ENCODE measurements at places on chromosomes 11 and 22. TPM values are rescaled to one million over a fixed set of nuclear protein-coding genes. Genes with fewer than 3 reads are reported as not detected.
A peak's percentile ranks its signal among the peaks of the same experiment; 100 is the strongest.

DNA sequence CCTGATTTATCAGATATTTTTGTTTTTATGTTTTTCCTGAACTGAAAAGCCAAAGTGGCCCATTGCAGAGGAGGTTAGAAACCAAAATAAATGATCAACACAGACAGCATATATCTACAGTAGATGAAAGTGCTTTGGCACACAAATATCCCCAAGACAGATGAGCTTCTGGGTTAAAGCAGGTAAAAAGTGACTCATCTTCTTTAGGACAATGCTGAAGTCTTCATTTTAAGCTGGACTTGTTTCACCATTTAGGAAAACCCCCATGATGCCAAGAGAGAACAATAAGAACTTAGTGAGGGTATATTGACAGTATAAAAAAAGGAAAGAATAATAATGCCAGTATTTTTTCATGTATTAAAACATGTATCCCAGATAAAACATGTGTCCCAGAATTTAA is 100.8 kb upstream of the OR9G4 start:
- no peak for DNase-seq

DNA sequence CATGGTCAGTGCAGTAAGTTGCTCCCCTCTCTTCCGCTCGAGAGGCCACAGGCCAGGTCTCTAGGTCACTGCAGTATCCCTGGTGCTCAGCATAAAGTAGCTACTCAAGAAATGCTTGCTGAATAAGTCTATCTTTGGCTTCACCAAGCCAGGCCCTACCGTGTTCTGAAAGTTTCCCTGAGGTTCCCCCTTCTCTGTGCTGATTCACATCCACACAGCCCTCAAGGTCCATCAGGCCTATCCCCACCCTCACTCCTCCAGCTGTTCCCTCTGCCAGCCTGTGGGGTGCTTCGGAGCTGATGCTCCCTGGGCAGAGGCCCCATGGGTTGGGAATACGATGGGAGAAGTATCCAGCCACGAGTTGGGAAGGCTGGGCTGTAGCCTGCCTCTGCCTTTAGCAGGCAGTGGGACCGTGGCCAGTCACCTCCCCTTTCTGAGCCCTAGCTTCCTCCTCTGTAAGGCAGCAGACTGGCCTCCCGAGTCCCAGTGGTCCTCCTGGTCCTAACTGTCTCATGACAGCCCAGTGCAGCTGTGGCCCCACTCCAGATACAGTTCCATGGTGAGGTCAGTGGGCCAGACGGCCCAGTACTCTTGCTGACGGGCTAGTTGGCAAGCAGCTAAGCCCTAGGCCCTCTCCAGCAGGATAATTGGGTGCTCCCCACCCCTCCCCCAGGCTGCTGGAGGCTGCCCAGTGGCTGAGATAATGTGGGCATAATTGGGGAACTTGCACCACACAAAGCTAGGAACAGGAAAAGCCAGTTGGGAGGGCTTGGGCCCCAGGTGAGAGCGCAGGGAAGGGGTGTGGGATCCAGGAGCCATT is 48.2 kb downstream of the NECTIN1 start:
- DNase-seq, result no peak

Gene KDM4D
- 0.97 TPM for total RNA-seq

Gene P2RY2
- not detected for total RNA-seq

- no peak for DNase-seq
Observed at GRCh38 chr11:96318850-96319249, 24.1 kb downstream of the MAML2 start.

DNA sequence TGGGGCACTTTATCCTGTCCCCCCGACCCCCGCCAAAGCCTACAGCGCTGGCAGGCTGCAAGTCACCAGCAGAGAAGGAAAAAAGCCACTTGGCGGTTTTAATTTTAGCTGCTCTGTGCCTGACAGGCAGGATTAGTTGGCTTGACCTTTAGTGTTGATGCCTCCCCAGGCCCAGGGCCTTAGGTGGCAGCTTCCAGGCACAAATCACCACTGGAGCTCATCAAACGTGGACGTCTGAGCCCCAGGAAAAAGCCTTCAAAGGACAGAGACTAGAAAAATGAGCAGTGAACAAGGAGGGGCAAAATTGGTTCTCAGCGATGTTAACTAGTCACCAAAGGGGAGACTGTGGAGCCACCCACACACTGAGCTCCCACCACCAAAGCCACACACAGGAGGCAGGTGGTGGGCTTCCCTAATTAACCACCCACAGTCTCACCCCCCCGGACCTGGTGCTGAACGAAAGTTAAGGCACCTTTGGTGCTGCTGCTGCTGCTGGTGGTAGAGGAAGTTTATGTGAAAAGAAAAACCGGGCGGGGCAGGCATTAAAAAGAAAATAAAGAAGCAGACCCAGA is 4.4 kb upstream of the PYGM start:
- DNase-seq, result no peak

DNA sequence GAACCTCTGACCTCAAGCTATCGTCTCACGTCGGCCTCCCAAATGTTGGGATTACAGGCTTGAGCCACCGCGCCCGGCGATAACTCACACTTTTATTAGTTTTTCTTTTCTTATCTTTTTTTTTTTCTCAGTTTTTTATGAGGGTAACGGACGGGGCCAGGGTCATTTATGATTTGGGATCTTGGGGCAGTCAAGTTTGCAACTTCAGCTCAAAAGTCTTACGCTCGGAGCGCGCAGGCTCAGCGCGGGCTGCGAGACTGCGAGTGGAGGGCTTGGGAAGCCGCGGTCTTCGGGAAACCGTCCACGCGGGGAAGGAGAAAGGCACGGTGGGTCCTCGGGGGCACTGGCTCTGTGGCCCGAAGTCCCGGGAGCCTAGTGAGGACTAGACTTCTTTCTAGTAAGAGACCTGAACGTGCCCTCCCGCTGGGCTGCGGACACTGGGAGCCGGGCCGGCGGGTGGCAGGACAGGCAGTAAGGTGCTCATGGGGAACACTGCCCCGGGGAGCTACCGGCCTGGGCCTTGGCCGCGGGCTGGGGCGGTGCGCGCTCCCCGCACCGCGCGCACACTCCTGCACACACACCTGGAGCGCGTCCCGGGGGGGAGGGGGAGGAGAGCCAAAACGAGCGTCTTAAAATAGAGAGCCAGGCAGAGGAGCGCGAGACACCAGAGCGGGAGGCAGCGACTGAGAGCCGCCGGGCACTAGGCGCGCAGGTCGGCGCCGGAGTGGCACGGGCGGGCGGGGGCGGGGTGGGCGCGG is 476 bp upstream of the BARX2 start:
- DNase-seq, result peak; percentile 3

DNA sequence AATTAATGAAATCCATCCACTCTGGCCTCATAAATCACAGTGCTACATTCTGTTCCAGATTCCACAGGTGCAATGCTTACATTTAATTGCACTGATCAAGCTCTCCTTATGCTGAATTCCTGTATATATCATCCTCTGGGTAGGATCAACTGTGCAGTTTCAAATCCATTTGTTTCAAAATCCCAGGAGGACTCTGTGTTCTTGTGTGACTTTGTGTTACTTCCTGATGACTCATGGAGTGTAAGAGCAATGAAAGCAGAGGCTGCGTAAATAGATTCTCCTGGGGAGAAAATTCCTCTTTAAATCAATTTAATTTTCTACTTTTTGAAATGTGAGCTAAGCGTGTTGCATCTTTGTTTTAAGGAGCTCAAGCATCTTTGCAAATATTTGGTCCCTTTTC is 752.7 kb downstream of the METTL15 start:
- DNase-seq, result peak; percentile 81

DNA sequence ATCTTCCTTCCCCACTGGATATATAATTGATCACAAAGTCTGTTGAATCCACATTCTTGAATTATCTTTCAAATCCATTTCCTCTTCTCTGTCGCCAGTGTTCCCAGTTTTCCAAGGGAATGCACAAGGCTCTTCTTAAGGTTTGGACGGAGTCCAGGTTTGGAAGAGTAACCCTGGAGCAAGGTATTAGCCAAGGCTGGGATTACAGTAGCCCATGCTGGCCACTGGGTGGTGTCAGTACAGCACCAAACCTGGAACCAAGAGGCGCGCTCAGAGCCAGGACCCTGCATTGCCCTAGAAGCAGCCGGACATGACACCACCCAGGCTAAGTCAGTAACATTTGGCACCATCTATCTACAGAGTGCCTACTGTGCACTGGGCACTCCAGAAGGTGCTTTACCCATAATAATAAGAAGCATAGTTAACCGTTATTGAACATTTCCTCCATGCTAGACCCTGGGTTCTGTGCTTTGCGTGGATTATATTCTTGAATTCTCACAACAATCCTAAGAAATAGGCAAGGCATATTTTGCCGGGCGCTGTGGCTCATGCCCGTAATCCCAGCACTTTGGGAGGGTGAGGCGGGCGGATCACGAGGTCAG is 48.0 kb upstream of the CLPB start:
- DNase-seq, result peak; percentile 87

DNA sequence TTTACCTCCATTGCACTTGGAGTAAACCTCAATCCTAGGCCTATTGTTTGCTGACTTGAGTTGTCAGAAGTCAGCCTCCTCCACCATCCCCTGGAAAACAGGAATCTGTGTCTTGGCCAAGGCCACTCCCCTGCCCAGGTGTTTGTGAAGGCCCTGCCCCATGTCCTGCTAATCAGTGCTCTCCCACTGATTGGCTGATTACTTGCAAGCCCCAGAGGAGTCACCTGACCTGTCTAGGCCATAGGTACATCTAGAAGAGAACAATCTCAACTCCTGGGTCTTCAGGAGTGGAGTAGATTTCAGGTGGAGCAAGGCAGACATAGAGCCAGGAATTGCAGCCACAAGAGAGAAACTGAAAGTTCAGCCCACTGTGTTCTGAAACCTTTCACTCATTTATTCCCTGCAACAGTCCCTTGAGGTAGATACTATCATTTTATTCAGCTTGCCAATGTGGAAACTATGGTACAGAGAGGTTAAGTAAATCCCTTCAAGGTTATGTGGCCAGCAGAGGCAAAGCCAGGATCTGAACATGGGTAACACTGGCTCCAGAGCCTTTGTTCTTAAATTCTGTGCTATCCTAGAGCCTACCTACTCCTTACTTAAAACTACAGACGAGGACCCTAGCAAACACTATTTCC is 10.4 kb downstream of the OAF start:
- no peak for DNase-seq

GRCh38 chr11:66920978-66921784 is 37.0 kb downstream of the PC start:
- DNase-seq, result no peak

Gene TRIM49D2
- total RNA-seq, result not detected

Gene MS4A5
- total RNA-seq, result not detected

DNA sequence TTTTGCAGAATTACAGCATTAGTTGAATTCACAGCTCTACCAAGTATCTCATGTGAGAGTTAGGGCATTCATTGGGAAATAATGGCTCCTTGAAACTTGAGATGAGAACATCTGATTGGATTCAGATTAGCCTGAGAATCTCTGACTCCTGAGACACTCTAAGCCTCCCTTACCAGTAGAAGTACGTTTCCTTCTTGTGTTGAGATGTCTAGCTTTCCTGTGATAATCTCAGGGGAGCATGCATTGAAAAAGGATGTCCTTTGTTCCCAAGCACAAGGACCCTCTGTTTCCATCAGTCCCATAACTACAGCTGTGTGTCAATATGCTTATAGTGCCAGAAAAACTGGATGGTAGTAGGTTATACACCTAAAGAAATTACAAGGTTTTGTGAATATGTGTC is 35.2 kb upstream of the RDX start:
- no peak for DNase-seq

Gene IL10RA
- not detected for total RNA-seq

DNA sequence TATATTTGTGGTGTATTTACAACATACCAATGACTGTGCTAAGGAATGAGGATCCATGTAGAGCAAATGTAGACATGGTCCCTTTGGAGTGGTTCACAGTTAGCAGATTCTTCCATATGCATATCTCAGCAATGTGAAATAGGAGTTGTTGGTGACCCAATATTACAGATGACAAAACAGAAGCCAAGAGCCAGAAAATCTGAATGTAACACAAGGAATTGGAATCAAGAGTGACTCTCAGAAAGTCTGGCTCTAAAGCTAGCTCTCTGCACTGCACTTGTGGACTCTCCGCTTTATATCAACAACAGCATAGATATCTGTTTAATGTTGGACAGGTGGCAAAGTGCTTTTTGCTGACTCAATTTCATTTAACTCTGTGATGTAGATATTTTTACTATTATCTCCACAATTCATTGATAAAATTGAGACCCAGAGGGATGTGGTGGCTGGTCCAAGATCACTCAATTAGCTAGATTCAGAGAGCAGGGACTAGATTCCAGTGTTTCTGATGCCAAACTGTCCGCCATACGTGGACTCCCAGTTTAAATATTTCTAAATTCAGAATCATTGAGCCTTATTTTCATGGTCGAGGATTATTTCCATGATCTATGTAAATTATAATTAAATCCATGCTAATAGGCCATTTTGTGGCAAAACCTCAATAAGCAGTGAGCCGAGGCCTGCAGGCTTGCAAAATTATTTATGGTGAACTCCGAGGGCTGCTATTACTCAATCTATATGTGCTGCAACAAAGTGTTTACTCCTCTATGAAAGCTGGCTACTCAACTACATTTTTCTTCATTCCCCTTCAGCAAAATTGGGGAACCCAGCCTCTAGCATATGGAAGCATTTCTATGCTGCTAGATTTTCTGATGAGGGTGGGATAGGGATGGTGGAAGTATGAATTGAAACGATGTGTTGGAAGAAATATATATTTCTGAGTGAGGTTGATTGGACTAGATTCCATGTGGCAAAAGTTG is 21.1 kb upstream of the TENM4 start:
- DNase-seq, result no peak
